Osteocyte (in vitro differentiated cells): ENCODE measurements at places on chromosomes 12 and 14. TPM values are rescaled to one million over a fixed set of nuclear protein-coding genes. Genes with fewer than 3 reads are reported as not detected.
A peak's percentile ranks its signal among the peaks of the same experiment; 100 is the strongest.

LBHD2 gene
- not detected in 2 replicates for total RNA-seq

ZNF385A gene
- total RNA-seq = 12.3 and 12.7 TPM in 2 replicates

SMCO3 gene
- total RNA-seq = not detected in 2 replicates

AVPR1A gene
- 1.7 TPM in 2 replicates for total RNA-seq

DNA sequence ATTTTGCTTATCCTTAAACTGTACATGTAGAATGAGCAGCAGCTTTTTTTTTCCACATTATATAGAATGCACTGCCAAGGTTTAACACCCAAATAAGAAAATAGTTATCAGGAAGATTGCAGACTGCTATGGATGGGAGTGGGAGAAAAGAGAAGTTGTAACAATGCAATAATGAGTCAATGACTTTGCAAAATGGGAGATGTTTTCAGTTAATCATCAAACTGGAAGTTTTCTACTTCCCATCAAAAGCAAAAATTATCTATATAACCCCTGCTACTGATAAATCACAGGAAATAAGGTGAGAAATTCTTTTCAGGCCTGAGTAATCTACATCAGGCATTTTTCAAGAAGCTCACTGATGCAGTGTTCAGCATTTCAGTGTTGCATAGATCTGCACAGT is 309.1 kb downstream of the GXYLT1 start:
- DNase-seq = no peak
- H3K27me3 ChIP-seq = no peaks in the 10 kb centered on the region
- no peaks in the 10 kb centered on the region for H3K4me1 ChIP-seq
- no peaks in the 10 kb centered on the region for H3K36me3 ChIP-seq
- no peak overlapping the region for H3K27ac ChIP-seq

- no peak overlapping the region for H3K4me3 ChIP-seq
- peaks cover 19% of the 10 kb centered on the region for H3K36me3 ChIP-seq
- no peak for DNase-seq
- no peak overlapping the region for H3K27ac ChIP-seq
- no peaks in the 10 kb centered on the region for H3K27me3 ChIP-seq
These were observed 12.4 kb downstream of the COPZ1 start for GRCh38 chr12:54337280-54337842.

DNA sequence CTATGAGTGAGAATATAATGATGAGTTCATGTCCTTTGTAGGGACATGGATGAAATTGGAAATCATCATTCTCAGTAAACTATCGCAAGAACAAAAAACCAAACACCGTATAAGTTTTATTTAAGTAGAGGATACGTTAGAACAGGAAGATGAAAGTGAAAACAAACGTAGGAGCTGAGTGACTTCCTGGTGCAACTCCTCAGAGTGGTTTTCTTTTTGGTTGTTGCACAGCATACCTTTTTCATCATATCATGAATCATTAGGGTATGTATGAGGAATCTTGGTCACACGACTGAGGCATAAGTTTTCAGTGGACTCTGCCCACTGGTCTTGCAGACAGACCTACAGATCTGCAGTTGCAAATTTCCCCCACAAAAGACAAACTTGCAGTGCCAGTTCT is 199.0 kb downstream of the LRFN5 start:
- no peak for DNase-seq
- H3K27me3 ChIP-seq = no peaks in the 10 kb centered on the region
- no peak overlapping the region for H3K27ac ChIP-seq
- H3K4me1 ChIP-seq = no peaks in the 10 kb centered on the region

GRCh38 chr14:97851428-97851995 is 1054.3 kb downstream of the VRK1 start:
- H3K36me3 ChIP-seq = no peaks in the 10 kb centered on the region
- DNase-seq = peak; percentile 63
- no peak overlapping the region for H3K4me3 ChIP-seq

GRCh38 chr14:22484632-22485031 is 104.4 kb downstream of the DAD1 start:
- H3K36me3 ChIP-seq = no peaks in the 10 kb centered on the region
- no peak for DNase-seq
- no peak overlapping the region for H3K4me3 ChIP-seq
- H3K27me3 ChIP-seq = peaks cover 6% of the 10 kb centered on the region
- H3K4me1 ChIP-seq = peaks cover 66% of the 10 kb centered on the region

DNA sequence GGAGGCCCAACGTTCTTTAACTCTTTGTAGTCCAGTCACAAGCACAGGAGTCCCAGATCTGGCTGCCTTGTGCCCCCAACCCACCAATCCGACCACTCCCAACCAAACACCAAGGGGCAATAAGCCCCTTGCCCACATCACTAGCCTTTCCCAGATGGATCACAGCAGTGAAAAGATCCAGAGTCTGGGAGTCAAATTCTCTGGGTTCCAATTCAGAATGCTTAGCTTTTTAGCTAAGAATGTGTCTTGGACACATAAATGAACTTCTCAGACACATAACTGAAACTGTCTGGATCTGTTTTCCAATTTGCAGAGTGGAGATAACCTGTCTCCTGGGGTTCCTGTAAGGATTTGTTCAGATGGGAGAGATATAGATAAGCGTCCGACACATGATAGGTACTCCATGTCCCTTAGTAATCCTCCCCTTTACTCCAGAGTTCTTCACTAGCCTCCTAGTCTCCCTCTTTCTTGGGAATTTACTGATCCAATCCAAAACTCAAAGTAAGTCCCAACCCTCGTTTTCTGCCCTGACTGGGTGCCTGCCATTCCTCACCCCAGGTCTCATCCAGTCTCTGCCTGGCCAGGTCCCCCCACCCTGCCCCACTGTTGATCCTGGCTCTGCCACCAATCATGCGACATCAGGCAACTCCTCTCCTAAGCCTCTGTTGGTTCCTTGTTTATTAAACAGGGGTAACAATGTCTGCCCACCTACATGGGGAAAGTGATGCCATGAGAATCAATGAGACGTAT is 439 bp upstream of the TNFRSF1A start:
- H3K27me3 ChIP-seq = no peaks in the 10 kb centered on the region
- H3K4me1 ChIP-seq = peaks cover 28% of the 10 kb centered on the region
- peaks cover 3% of the 10 kb centered on the region for H3K36me3 ChIP-seq
- no peak for DNase-seq
- no peak overlapping the region for H3K4me3 ChIP-seq

- peak overlapping the region; percentile 63 for H3K27ac ChIP-seq
- H3K4me3 ChIP-seq = peak overlapping the region; percentile 29
- H3K27me3 ChIP-seq = no peaks in the 10 kb centered on the region
These were observed 2.7 kb upstream of the LAG3 start for GRCh38 chr12:6769666-6770065.

GRCh38 chr14:98130691-98131090 is 1141.3 kb downstream of the BCL11B start:
- no peaks in the 10 kb centered on the region for H3K27me3 ChIP-seq
- H3K4me1 ChIP-seq = no peaks in the 10 kb centered on the region
- no peaks in the 10 kb centered on the region for H3K36me3 ChIP-seq
- DNase-seq = no peak
- no peak overlapping the region for H3K4me3 ChIP-seq

GRCh38 chr14:100486025-100486828 is 101.0 kb downstream of the BEGAIN start:
- DNase-seq = peak; percentile 94
- H3K4me3 ChIP-seq = peak overlapping the region; percentile 47
- H3K36me3 ChIP-seq = peaks cover 2% of the 10 kb centered on the region
- H3K27me3 ChIP-seq = no peaks in the 10 kb centered on the region

- H3K36me3 ChIP-seq = no peaks in the 10 kb centered on the region
- H3K27ac ChIP-seq = no peak within 1 kb of the TSS
- peak within 1 kb of the TSS; percentile 69 for H3K4me3 ChIP-seq
- DNase-seq = no peak
- H3K4me1 ChIP-seq = peaks cover 3% of the 10 kb centered on the region
These were observed at the start of gene FZD10 for GRCh38 chr12:130162267-130162666. Gene FZD10, plus strand, starts transcription at chr12:130162464. Its CDS starts 479 bp downstream, at chr12:130162943.

DNA sequence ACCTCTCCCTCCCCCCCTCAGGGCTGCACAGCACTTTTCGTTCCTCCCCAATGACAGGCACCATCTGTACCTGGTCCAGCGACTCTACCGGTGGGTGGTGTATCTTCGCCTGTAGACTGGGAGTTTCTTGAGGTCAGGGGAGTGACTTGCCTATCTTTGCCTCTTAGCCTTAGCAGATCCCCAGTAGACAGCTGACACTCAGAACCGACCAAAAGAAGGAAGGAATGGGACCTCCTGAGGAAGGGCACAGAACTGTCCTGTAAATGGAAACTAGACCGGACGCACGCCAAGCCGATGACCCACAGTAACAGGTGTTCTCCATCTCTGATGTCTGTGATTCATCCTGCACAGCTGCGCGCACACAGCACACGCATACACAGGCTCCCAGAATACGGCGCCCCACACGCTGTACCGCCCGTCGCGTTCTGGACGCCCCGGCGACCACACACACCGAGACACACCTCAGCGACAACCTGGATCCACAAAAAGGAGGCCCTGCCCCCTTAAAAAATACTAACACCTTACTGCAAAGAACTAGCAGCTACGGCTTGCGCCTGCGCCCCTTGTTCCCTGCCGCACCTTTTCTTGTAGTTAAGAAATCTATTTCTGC is 673 bp upstream of the TTC9 start:
- peak overlapping the region; percentile 78 for H3K4me3 ChIP-seq
- peaks cover 48% of the 10 kb centered on the region for H3K27me3 ChIP-seq
- H3K27ac ChIP-seq = no peak overlapping the region
- H3K36me3 ChIP-seq = no peaks in the 10 kb centered on the region
- H3K4me1 ChIP-seq = peaks cover 17% of the 10 kb centered on the region
- no peak for DNase-seq

- no peaks in the 10 kb centered on the region for H3K27me3 ChIP-seq
- H3K4me1 ChIP-seq = no peaks in the 10 kb centered on the region
- DNase-seq = no peak
- peaks cover 4% of the 10 kb centered on the region for H3K36me3 ChIP-seq
These were observed 8.3 kb downstream of the CEP128 start for GRCh38 chr14:80933282-80933681.

- DNase-seq = peak; percentile 91
- H3K27ac ChIP-seq = peak overlapping the region; percentile 65
- H3K4me3 ChIP-seq = peak overlapping the region; percentile 42
- H3K27me3 ChIP-seq = no peaks in the 10 kb centered on the region
- H3K36me3 ChIP-seq = no peaks in the 10 kb centered on the region
These were observed 16.6 kb downstream of the FBRSL1 start for GRCh38 chr12:132506328-132507160.

DNA sequence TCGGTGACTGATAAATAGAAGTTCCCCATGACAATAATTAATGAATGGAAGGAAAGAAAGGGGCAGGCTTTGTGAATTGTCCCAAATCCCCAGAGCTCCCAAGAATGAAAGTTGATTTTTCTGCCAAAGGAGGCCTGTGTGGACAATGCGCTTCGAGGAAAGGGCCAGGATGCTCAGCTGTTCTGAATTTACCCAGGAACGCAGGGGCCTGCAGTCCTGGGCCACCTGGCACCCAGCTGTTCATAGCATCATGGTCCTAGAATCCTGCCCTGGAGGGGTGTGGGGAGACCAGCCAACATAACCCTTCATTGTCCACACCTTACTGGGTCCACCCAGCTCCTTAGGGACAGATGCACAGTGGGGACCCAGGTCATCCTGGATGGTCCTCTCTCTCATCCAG is 587.5 kb downstream of the BCL11B start:
- no peak for DNase-seq
- no peaks in the 10 kb centered on the region for H3K36me3 ChIP-seq
- no peaks in the 10 kb centered on the region for H3K27me3 ChIP-seq
- no peak overlapping the region for H3K27ac ChIP-seq

GRCh38 chr12:48977290-48978281 is 536 bp upstream of the WNT1 start:
- H3K36me3 ChIP-seq = peaks cover 1% of the 10 kb centered on the region
- H3K27me3 ChIP-seq = peaks cover 93% of the 10 kb centered on the region
- H3K27ac ChIP-seq = no peak overlapping the region
- peaks cover 40% of the 10 kb centered on the region for H3K4me1 ChIP-seq
- H3K4me3 ChIP-seq = no peak overlapping the region

DNA sequence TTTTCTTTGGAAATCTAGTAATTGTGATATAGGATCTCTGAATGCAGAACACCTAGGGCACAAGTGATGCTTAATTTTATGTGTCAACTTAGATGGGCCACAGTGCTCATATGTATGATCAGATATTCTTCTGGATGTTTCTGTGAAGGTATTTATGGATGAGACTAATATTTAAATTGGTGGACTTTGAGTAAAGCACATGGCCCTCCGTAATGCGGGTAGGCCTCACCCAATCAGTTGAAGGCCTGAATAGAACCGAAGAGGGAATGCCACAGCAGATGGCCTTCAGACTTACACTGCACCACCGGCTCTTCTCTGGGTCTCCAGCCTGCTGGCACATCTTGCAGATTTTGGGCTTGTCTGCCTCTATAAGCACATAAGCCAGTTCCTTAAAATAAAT is 60.0 kb downstream of the ETV6 start:
- peaks cover 52% of the 10 kb centered on the region for H3K4me1 ChIP-seq
- DNase-seq = no peak
- H3K36me3 ChIP-seq = peaks cover 5% of the 10 kb centered on the region
- no peak overlapping the region for H3K4me3 ChIP-seq
- no peak overlapping the region for H3K27ac ChIP-seq
- no peaks in the 10 kb centered on the region for H3K27me3 ChIP-seq

DNA sequence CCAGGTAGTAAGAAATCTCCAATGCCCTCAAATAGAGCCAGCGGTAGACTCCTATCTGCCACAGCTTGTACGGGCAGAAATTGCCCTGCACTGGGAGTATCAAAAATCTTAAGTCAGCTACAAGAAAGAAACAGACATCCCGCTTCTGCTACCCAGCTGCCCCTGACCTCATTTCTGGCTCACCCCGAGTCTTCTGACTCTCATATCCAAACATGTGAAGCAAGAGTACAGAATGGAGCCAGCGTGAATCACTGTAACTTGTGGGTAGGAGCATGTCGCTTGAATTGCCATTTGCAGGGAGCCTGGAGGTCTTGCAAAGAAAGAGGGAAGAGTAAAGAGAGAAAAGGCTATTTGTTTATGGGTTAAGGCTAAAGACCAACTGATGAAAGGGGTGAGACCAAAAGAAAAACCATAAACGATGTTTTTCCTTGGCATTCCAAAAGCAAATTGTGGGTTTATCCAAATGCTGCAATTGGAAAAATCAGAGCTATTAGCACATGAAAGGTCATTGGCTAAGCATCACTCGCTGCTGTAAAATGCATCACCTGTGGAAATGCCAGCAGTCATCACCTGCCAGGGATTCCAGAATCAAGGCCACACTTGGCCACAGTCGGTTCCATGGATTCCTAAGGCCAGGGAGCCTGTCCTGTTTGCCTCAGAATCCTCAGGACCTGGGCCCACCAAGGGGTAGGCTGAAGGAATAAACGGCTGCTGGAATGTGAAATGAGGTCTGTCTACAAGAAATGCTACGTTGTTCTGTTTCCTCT is 86.6 kb downstream of the FOXN3 start:
- H3K36me3 ChIP-seq = peaks cover 16% of the 10 kb centered on the region
- H3K27me3 ChIP-seq = no peaks in the 10 kb centered on the region
- peaks cover 29% of the 10 kb centered on the region for H3K4me1 ChIP-seq
- H3K27ac ChIP-seq = peak overlapping the region; percentile 68
- H3K4me3 ChIP-seq = no peak overlapping the region
- DNase-seq = no peak

DNA sequence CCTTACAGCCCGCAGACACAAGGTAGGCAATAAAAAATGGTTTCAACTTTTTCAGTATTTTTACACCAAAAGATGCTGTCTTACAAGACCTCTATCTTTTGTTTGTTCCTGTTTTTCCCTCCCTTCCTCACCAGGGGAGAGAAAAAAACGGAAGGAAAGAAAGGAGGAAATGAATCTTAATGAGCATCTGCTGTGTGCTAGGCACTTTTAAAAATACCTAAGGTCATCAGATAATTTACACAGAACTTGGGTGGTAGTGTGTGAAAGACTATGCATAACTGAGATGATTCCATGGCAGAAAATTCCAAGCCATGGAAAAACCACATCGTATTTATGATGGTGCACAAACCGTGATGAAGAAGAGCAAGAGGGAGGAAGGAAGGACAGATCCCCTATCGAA is 121.2 kb downstream of the DIP2B start:
- peaks cover 43% of the 10 kb centered on the region for H3K4me1 ChIP-seq
- no peak overlapping the region for H3K4me3 ChIP-seq
- H3K27me3 ChIP-seq = no peaks in the 10 kb centered on the region
- peaks cover 21% of the 10 kb centered on the region for H3K36me3 ChIP-seq
